COR-L47 (cell line): ENCODE measurements at places on chromosomes 12 and 14.
A peak's percentile ranks its signal among the peaks of the same experiment; 100 is the strongest.

- DNase-seq, result no peak
Observed at GRCh38 chr12:31317471-31318395, 8.2 kb downstream of the SINHCAF start.

- DNase-seq, result no peak
Observed at GRCh38 chr12:59578254-59578653, 17.6 kb upstream of the SLC16A7 start.

DNA sequence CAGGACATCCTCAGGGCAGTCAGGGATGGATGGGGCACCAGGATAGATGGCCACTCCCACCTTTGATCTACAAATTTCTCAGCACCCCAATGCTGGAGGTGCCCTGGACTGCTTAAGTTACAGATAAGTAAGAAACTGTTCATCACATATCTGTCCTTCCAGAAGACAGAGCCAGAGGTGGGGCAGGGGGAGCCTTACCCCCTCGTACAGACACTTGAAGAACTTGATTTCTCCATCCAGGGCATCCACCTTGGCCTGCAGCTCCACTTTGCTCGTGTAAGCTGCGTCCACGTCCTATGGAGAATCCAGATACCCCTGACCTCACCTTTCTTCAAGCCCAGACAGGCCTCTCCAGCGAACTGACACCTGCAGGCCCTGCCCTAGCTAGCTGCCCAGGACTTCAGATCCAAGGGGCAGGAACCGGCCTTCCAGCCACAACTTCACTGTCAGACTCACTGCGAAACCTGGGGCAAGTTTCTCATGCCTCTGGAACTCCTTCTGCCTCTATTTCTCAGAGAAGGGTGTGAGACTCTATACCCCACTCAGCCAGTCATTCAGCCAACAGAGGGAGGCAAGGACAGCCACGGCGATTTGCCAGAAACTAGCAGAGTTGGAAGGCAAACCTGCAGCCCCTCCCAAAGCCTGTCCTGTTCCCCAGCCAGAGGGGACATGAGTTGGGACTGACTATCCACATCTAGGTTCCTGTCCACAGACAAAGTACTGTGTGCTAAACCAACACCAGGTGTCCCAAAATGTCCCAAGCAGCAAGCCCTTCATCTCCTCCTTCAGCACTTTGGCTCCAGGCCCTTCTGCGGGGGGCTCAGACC, 3.8 kb downstream of the KRT73 start:
- no peak for DNase-seq

GRCh38 chr12:53338916-53339315, 2.8 kb upstream of the SP7 start:
- no peak for DNase-seq

DNA sequence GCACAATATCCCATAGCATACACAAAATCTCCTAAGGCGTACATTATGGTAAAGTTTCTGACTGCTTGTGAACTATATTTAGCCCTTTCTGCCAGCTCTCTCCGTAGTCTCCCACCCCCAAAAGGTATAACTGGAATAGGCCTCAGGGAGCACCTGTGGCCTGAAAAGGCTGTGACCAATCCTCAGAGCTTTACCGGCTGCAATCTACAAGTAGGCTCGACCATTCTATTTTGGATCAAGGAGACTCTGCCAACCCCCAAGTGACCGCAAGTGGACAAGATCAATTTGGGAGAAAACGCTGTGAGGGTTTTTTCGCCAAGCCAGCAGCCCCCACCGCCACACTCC, 1.2 kb downstream of the PPTC7 start:
- no peak for DNase-seq

DNA sequence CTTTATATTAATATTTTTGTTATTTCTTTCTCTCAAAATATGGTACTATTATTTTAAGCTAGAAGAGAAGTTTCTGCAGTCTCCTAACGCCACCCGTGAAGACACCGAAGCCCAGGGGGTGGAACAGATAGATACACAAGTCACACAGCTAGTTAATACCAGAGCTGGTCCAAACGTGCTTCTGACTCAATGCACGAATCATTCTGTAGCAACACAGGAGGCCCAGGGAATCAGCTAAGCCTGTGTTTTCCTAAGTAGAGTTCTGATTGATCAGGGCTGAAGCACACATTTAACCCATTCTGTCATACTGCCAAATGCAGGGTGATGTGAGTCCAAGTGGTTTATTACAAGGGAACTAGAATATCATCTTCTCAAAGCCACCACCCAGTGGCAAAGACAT, 116.9 kb upstream of the PWP1 start:
- no peak for DNase-seq

GRCh38 chr12:54430471-54431069, 11.5 kb upstream of the ITGA5 start:
- DNase-seq, result no peak

- DNase-seq, result no peak
Observed at GRCh38 chr12:42343721-42344120, 17.8 kb downstream of the PPHLN1 start.

DNA sequence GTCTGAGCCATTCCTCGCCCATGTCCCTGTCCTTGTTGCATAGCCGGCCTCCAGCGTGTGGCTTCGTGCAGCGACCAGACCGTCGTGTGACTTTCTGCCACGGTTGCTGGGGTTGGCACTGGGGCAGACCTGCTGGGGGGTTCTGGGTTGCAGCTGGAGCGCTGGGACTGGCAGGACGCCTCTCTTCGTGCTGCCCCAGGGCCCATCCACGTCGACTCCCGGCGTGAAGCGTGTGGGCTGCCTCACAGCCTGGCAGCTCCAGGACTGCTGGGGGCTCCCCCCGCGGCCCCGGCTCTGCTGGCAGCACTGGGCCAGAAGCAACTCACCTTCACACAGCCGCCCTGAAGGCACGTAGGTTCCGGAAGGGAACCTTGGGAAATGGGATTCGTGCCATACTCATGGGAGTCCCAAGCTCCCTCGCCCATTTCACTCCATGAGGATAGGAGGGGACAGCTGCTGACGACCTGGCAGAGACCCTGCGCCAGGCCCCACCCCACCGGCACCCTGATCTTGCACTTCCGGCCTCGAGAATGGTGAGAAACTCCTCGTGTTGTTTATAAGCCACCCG, 51.9 kb downstream of the GALNT9 start:
- no peak for DNase-seq

- DNase-seq, result no peak
Observed at GRCh38 chr14:99916091-99916383, 122.8 kb downstream of the EML1 start.

GRCh38 chr12:101773650-101774162, 34.4 kb upstream of the SYCP3 start:
- peak; percentile 29 for DNase-seq
